ENCODE measurements at places on chromosomes 4 and X. TPM values are rescaled to one million over a fixed set of nuclear protein-coding genes. Genes with fewer than 3 reads are reported as not detected.
A peak's percentile ranks its signal among the peaks of the same experiment; 100 is the strongest.

- H3K27ac ChIP-seq = no peak overlapping the region
- no peak for DNase-seq
- no peaks in the 10 kb centered on the region for H3K4me1 ChIP-seq
These were observed 376.4 kb upstream of the NOCT start for GRCh38 chr4:138639018-138639741.

DNA sequence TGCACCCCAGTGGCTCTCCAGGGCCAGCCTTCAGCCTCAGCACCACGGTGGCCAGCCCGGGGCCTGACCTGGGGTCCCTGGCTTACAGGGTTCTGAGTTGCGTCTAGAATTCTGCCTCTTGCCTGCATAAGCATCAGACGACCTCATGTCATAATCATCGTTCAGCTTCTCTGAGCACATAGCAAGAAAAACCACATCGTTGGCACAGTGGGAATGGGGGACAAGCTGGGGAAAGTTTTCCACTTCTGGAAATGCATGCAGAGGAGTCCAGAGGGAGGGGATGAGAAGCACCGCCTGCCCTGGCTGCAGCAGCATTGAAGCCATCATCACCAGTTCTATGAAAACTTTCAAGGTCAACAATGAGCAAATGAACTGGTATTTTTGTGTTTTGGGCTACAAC is 441.0 kb upstream of the FRG1 start:
- no peak for DNase-seq
- H3K36me3 ChIP-seq = no peaks in the 10 kb centered on the region
- H3K27me3 ChIP-seq = no peaks in the 10 kb centered on the region
- H3K27ac ChIP-seq = no peak overlapping the region
- H3K4me3 ChIP-seq = no peak overlapping the region

DNA sequence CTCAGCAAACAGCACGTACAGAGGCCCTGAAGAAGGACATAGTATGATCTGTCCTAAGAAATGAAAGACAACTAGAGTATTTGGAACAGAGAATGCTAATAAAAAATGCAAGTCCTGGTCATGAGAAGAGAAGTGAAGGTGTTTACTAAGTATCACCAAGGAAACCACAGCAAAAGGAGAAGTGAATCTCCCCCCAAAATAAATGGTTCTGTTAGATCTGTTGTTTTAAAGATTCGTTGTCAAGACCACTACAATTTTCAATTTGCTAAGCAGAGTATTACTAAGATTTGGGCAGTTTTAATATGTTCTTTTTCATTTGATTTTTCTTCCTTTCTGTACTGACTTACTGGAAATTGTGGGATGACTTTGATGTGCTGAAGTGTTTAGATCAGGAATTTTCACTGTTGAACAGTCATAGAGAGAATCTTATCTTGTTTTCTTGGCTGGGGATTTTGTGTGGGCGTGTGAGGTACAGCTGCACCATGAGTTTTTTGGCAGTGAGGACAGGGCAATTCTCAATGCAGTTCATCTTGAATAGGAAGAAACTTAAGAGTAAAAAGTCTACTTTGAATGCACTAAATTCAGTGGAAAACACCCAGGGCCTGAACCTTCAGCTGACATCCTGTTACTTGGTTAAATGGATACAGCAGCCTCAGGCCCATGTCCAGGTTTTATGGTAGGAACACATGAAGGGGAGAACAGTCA is 132.2 kb downstream of the STIM2 start:
- no peaks in the 10 kb centered on the region for H3K27me3 ChIP-seq
- peaks cover 39% of the 10 kb centered on the region for H3K36me3 ChIP-seq
- no peak overlapping the region for H3K27ac ChIP-seq

GRCh38 chrX:146863566-146863965 is 49.0 kb upstream of the CXorf51A start:
- DNase-seq = no peak
- no peak overlapping the region for H3K27ac ChIP-seq
- H3K4me3 ChIP-seq = no peak overlapping the region
- H3K36me3 ChIP-seq = no peaks in the 10 kb centered on the region
- no peaks in the 10 kb centered on the region for H3K27me3 ChIP-seq
- H3K4me1 ChIP-seq = no peaks in the 10 kb centered on the region

DNA sequence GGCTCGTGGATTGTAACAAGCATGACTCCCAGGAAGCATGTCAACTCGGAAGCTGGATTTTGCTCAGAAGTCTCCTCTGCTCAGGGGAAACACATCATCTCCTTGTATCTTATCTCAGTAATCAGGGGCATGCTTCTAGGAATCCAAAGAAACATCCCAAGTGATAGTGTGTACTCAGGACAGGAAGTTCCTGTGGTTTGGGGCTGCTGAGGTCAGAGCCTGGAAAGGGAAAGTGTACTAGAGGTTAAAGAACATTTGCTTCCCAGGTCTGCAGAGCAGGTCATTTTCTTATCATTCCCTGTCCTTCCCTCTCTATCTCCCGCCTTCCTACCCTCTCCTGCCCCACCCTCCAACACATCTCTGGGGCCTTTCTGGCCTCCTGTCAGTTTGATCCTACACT is 38.8 kb downstream of the SLC34A2 start:
- H3K27ac ChIP-seq = no peak overlapping the region
- no peaks in the 10 kb centered on the region for H3K36me3 ChIP-seq
- peaks cover 4% of the 10 kb centered on the region for H3K4me1 ChIP-seq
- no peaks in the 10 kb centered on the region for H3K27me3 ChIP-seq
- no peak overlapping the region for H3K4me3 ChIP-seq

The ARAF gene
- 66.7 TPM for total RNA-seq

GRCh38 chrX:149570668-149571067 is 16.6 kb downstream of the MAGEA9B start:
- peaks cover 20% of the 10 kb centered on the region for H3K4me1 ChIP-seq
- no peaks in the 10 kb centered on the region for H3K27me3 ChIP-seq
- no peak overlapping the region for H3K4me3 ChIP-seq
- H3K36me3 ChIP-seq = no peaks in the 10 kb centered on the region
- no peak overlapping the region for H3K27ac ChIP-seq

GRCh38 chrX:71081330-71082123 is 13.4 kb upstream of the SNX12 start:
- no peaks in the 10 kb centered on the region for H3K36me3 ChIP-seq
- DNase-seq = no peak
- H3K27ac ChIP-seq = no peak overlapping the region
- no peak overlapping the region for H3K4me3 ChIP-seq
- peaks cover 5% of the 10 kb centered on the region for H3K4me1 ChIP-seq
- peaks cover 4% of the 10 kb centered on the region for H3K27me3 ChIP-seq

- H3K27me3 ChIP-seq = no peaks in the 10 kb centered on the region
- peaks cover 4% of the 10 kb centered on the region for H3K36me3 ChIP-seq
- H3K4me1 ChIP-seq = peaks cover 41% of the 10 kb centered on the region
- peak overlapping the region; percentile 73 for H3K27ac ChIP-seq
These were observed 124.7 kb upstream of the CPEB2 start for GRCh38 chr4:14877246-14878225.
